ENCODE measurements at places on chromosomes 7 and 10.

GRCh38 chr10:111598433-111599059, 521.7 kb downstream of the ADRA2A start:
- peak; percentile 11 for DNase-seq

GRCh38 chr10:110723224-110723891, 79.2 kb downstream of the RBM20 start:
- DNase-seq, result no peak

DNA sequence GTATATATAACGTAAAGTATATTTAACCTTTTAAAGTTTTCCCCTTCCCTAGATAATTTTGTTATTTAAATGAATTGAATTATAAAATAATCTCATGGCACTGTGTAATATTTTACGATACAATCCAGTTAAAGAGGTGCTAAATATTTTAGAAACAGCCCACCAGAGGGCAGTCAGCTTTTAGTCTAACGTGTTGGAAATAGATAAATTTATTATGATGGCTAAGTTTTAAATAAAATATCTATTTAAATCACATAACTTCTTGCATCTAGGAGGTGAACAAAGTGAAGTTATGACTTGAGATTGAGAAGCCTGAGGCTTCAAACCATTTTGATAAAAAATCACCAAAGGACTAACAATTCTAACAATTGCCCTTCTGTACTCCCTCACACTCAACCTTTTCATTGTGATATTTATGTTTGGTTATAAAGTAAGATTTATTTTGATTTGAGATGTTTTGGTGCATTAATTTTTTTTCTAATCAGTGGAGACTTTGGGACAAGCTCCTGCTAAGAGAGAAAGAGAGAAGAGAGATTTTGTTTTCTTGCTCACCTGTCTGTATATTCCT, 171.5 kb upstream of the SP4 start:
- DNase-seq, result no peak

- DNase-seq, result no peak
Observed at GRCh38 chr10:97365761-97366351, 31.3 kb upstream of the FRAT2 start.

DNA sequence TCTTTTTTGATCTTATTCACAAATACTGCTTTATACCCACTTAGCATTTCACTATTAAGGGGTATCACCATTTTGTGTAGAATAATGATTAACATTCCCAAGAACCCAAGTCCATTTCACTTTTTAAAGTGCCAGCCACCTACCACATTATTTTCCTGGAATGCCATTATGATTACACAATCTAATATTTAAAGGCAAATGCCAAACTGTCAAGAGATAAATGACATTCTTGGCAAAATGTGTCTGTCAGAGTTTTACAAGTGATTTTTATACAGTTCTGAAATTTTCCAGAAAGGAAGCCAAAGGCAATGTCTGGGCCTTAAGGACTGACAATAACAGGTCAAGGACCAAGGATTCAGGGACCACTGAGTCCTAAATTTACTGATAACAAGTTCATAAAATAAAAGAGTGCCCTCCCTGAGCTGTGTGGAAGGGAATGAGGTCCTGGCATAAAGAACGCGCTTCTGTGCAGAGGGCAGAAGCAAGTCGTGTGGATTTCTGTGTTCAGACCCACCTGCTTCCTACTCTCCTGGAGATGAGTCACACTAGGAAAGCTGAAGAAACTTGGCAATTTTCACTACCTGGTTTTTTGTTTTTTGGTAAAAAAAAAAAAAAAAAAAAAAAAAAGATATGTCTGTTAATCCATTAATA, 66.5 kb downstream of the UBE2H start:
- DNase-seq, result no peak

- no peak for DNase-seq
Observed at GRCh38 chr10:69890065-69890847, 88.5 kb downstream of the COL13A1 start.

DNA sequence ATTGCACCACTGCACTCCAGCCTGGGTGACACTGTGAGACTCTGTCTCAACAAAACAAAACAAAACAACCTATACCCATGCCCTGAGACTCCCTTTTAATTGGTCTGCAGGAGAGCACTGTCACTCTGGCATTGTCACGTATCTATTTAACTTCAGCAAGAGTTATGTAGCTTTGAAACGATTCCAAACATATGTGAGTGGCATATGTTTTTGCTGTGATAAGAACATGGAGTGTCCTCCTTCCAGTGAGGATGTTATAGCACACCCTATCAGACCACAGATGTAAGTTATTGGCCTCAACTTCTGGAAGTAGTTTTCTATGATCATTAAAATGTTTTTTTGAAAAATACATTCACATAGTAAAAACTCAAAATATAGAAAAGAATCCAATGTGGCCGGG, 15.5 kb upstream of the DNAJC12 start:
- no peak for DNase-seq
